ENCODE measurements at places on chromosomes 7 and 10. TPM values are rescaled to one million over a fixed set of nuclear protein-coding genes. Genes with fewer than 3 reads are reported as not detected.

DNA sequence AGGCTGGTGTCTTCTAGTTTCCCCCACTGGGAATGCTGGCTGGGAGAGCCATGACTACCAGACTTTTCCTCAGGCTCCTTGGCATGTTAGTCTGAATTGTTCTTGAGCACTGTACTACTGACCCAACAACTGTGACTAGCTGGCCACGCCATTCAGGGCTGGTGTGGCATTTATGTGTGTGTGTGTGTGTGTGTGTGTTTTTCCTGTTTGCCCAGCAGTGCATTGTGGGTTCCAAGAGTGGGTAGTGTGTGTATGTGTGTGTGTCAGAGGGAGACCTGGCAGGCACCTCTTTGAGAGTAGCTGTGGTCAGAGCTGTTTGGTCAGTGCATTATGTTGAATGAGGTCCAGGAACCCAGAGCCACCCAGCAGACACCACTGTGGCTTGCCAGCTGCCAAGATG lies 9.2 kb downstream of the PCBD1 start:
- no peak for DNase-seq

GRCh38 chr7:149209518-149210269 lies 14.3 kb downstream of the ZNF282 start:
- DNase-seq = peak; percentile 46

- no peak for DNase-seq
Measured at GRCh38 chr10:97381626-97382025, 19.5 kb downstream of the RRP12 start.

- DNase-seq = no peak
Measured at GRCh38 chr7:29352041-29352440, 157.5 kb downstream of the CHN2 start.

GRCh38 chr7:133815611-133816210 lies 311.4 kb upstream of the LRGUK start:
- DNase-seq = no peak

DNA sequence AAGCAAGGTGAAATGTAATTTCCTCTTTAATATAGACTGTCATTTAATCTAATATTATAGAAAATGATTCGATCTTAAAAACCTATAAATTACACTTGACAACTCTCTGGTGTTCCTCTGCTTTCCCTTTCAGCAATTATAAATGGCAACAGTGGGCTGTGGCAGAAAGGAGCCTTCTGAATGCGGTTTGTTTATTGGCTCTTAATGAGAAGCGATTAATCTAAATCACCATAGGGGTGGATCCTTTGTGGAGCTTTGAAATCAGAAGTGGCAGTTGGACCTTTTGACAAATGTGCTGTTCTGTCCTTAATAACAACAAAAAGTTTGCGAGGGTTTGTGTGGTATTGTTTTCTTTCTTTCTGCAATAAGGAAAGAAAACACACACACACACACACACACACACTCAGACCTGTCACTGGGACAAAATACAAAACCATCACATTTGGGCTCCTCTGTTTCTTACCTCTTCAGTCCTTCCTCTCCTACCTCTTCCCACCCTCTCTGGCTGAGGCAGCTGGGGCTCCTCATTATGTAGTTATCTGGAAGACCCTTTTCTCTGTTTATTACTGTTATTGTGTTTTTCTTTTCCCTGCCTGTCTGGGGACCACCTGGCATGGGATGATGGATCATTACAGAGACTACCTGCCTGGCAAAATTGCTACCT lies 316.2 kb downstream of the SORCS3 start:
- no peak for DNase-seq

GRCh38 chr10:99976886-99977665 lies 32.7 kb downstream of the DNMBP start:
- DNase-seq = no peak

GRCh38 chr10:50510517-50511473 lies 113.0 kb downstream of the SGMS1 start:
- no peak for DNase-seq

DNA sequence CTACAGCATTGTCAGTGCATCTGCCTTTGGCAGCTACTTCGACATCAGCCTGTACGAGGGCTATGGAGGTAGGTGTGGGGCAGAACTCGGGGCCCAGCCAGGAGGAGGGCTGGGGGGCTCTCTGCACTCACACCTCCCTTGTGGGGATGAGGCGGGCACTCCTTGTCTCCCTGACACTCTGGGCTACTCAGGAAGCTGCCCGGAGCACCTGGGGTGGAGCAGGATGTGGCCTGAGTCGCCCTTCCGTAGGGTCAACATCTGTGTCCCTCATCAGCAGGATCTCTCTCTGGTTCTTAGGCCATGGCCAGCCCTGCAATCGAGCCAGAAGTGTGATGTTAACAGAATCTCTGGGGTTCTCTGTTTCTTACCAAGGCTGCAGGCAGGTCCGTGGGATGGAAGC lies 40.2 kb downstream of the C10orf105 start:
- DNase-seq = no peak

DNA sequence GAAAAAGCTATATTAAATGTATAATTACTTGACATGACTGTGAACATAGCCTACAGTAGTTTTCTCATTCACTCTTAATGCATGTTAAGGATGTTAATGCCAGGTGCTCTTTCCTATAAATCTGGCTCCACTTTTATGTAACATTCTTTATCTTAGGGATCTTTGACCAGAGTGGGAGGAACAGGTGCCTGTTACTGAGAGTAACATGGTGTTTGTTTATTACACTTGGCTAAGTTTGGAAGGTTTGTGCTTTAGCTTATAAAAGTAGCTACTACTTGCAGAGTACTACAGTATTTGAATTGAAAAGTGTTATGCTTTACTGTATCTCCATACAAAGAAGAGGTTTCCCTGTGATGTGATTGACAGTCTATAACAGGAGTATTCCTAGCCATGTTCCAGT lies 183.4 kb downstream of the DYNC1I1 start:
- no peak for DNase-seq

DNA sequence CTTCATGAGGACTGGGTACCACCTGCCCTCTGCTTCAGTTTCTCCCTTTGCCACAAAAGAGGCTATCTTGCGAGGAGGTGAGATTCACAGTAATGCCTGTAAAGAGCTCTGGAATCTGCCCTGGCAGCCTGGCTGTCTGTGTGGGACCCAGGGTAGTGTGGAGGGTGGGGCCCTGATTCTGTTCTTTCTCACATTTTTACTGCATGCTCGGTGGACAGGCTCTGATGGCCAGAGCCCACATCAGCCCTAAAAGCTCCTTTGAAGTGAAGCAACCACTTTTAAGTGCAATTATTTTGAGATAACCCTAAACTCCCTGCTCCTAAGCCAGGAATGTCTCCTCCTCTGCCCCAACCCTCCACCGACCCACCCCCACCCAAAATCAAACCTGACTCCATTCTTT lies 92.1 kb upstream of the PODXL start:
- DNase-seq = no peak

DNA sequence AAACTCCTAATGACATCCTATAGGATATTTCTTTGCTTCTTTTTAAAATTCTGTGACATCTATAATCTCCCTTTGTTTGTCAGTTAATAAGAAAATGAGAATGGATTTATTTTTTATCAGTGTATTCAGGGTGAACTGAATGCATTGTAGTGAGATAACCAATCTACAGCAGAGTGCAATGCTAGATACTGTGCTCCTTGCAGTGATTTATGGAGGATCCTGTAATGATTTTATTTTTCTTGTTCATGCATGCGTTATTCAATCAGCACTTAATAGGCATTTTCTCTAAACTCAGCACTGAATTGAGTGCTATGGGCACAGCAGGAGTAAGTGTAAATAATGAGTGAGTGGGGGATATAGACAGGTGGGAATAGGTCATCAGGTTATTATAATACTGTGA lies 253.9 kb downstream of the CDK14 start:
- DNase-seq = no peak

RNF32 gene
- 3.0 TPM for total RNA-seq

ANLN gene
- 3.9 TPM for total RNA-seq

GLCCI1 gene
- total RNA-seq = 63.9 TPM

SEMA3C gene
- total RNA-seq = 34.8 TPM

RHOBTB1 gene
- 13.5 TPM for total RNA-seq

ASB15 gene
- not detected for total RNA-seq

ZFYVE27 gene
- 28.3 TPM for total RNA-seq

CALML5 gene
- total RNA-seq = not detected

MYL10 gene
- not detected for total RNA-seq
